ENCODE measurements at places on chromosomes 5 and 9. TPM values are rescaled to one million over a fixed set of nuclear protein-coding genes. Genes with fewer than 3 reads are reported as not detected.

FOXD4L6 gene
- 0.13 TPM for total RNA-seq

TEX48 gene
- not detected for total RNA-seq

C5orf63 gene
- total RNA-seq, result 1.2 TPM

PAEP gene
- not detected for total RNA-seq

KLHL9 gene
- 17.4 TPM for total RNA-seq

SLC25A2 gene
- not detected for total RNA-seq

IFNA4 gene
- total RNA-seq, result not detected

POU5F2 gene
- 0.22 TPM for total RNA-seq

GRCh38 chr5:121399879-121400278, 451.8 kb upstream of the FTMT start:
- no peak for DNase-seq

DNA sequence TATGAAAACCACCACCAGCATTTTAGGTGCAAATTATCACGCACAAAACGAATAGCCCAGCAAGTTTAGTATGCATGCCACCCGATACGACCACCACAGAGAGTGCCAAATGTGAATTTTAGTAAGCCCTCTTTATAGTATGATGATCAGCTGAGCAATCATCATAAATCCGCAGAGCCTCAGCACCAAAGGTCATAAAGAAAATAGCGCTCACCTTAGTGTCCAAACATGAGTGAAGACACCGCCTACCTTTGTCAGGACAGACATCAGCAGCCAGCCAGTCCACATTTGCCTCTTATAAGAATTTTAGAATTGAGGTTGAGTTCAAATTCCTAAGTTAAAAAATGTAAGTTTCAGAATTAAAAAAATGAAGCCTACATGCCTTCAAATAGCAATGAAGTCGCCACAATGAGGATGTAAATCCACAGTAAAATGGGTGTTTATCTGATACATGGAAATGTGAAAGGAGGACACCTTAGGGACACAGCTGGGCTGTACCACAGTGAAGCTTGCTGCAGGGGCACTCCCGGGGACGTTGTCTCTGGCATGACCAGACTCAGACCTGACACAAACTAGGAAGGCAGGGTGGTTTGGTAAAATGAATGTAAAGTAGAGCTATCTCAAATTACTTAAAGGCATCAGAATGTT, 149.0 kb downstream of the AUH start:
- DNase-seq, result no peak

GRCh38 chr5:148186248-148187003, 16.4 kb upstream of the SPINK6 start:
- no peak for DNase-seq

- DNase-seq, result no peak
Observed at GRCh38 chr5:150637245-150638052, 3.0 kb upstream of the SYNPO start.

- no peak for DNase-seq
Observed at GRCh38 chr5:111747337-111747736, 9.7 kb downstream of the NREP start.

DNA sequence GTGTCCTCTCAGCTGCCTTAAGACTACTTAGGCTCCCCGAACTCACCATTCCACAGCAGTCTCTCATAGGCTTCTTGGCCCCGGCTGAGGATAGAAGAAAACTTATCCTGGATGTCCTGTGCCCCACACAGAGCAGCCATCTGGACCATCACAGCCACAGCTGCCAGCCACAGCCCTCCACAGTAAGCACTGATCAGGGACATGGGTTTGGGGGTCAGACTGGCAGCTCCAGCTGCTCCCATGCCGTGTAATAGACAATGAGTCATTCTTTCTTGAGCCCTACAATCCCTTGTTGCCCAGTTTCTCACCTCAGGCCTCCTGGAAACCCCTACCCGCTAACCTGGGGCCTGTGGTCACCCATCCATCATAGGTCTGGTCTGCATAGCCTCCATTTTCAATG, 5.7 kb downstream of the CREB3 start:
- DNase-seq, result no peak

DNA sequence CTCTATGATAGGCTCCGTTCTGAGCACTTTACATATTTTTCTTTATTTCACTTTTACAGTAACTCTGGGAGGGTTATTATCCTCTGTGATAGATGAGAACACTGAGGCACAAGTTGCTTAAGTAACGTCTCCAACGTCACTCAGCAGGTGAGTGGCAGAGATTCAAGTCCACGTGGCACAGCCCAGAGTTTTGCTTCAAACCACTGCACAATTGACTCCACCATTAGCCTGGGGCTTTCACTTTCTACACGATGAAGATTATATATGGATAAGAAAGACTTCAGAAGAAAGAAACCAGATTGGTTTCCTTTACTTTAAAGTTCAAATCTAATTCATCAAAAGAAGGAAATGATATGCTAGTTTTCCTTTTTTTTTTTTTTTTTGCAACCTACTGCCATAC, 245.9 kb downstream of the SYK start:
- no peak for DNase-seq

GRCh38 chr9:114081441-114082016, 3.4 kb upstream of the AMBP start:
- peak; percentile 13 for DNase-seq

DNA sequence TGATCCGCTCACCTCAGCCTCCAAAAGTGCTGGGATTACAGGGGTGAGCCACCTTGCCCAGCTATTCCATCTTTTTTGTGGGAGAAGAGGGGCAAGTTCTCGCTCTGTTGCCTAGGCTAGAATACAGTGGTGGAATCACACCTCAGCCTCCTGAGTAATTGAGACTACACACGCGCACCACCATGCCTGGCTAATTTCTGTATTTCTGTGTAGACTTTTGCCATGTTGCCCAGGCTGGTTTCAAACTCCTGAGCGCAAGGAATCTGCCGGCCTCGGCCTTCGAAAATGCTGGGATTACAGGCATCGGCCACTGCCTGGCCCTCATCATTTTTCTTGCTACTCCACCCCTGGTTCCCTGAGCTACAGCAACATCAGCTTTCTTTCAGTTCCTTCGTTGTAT, 2.8 kb upstream of the NOL6 start:
- no peak for DNase-seq

DNA sequence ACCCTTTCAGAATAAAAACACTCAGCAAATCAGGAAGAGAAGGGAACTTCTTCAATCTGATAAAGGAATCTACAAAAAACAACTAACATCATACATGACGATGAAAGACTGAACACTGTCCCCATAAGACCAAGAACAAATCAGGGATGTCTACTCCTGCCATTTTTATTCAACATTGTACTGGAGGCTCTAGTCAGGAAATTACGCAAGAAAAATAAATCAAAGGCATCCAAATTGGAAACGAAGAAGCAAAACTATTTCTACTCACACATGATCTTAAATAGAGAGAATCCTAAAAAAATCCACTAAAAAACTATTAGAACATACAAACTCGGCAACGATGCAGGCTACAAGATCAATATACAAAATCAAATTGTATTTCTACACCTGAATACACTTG, 42.3 kb downstream of the IPPK start:
- DNase-seq, result no peak

DNA sequence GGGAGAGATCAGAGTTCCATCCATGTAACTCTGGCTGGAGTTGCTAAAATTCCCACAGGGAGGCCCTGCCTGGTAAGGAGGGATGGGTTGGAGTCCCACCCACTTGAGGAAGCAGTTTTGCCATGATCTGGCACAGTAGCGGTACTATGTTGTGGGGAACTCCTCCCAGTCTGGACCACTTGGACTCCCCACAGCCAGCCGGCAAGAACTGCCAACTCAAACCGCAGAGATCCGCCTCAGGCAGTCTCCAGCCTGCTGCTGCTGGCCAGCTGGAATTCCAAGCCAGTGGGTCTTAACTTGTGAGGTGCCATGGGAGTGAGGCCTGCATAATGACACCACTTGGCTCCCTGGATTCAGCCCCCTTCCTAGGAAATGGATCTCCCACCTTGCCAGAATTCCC, 151.9 kb downstream of the NDUFS4 start:
- no peak for DNase-seq

DNA sequence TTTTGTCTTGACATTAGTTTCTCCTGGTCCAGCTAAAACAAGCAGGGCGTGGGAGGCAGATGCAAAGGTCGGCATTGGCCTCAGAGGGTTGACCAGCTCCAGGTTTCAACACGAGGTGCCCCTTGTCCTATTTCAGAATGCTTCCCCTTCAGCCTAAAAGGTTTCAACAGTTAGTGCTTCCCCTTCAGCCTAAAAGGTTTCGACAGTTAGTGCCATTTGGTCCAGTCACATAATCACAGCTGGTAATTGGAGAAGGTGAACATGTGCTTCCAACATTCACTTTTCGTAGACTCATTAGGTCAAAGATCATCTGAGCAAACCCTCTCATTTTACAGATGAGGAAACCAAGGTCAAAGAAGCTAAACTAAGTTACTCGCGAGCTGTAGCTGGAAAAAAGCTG, 270.3 kb upstream of the MAP3K1 start:
- DNase-seq, result no peak

DNA sequence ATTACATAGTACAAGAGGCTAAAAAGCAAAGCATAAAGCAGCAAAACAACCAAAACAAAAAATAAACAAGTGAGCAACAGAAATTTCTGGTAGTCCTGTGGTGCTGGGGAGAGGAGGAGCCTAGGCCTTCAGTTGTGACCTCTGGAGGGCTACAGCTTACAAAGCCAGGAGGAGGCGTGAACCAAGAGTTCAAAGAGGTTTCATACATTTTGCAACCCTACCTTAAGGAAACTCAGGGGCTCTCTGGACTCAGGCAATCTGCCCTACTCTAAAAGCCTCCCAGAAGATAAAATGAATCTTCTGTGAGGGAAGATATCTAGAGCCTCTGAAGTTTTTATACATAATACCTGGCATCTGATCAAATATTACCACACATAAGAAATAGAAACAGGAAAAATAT, 187.4 kb downstream of the AGTPBP1 start:
- DNase-seq, result no peak

GRCh38 chr5:145544401-145544800, 290.7 kb downstream of the PRELID2 start:
- no peak for DNase-seq

- DNase-seq, result no peak
Observed at GRCh38 chr9:20022410-20022809, 233.6 kb upstream of the SLC24A2 start.

GRCh38 chr5:95080441-95080840, 204.5 kb downstream of the MCTP1 start:
- no peak for DNase-seq

GRCh38 chr5:104048231-104048630, 485.6 kb upstream of the NUDT12 start:
- no peak for DNase-seq

DNA sequence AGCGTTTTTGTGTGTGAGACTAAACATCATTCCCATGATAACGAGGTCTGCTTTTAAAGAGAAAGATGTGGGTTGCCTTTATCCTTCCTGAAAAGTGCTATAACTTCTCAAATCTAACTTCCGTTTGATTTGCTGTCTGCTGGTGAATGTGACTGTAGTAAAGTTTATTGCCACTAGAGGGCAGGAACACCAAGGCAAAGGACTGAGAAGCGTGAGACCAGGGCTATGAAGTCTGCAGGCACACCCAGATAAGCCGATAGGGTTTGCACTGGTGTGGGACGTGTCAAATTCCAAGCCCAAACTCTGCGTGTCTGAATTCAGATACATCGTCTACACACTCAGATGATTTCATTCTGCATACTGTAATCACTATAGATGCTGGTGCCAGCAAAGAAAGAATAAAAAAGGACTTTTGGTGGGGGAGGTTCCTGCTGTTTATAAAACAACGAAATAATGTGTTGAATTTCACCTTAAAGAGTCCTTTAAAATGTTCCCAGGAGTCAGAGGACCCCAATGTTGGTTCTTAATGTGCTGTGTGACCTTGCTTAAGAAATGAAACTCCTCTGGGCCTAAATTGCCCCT, 87.2 kb downstream of the PTTG1 start:
- DNase-seq, result peak; percentile 70

- DNase-seq, result no peak
Observed at GRCh38 chr5:75199946-75200345, 36.7 kb downstream of the ANKRD31 start.

GRCh38 chr5:141822144-141822543, 56.1 kb downstream of the PCDH1 start:
- DNase-seq, result no peak

GRCh38 chr5:33035851-33036527, 324.9 kb downstream of the NPR3 start:
- no peak for DNase-seq

- DNase-seq, result no peak
Observed at GRCh38 chr5:173452119-173452905, 124.1 kb upstream of the STC2 start.

DNA sequence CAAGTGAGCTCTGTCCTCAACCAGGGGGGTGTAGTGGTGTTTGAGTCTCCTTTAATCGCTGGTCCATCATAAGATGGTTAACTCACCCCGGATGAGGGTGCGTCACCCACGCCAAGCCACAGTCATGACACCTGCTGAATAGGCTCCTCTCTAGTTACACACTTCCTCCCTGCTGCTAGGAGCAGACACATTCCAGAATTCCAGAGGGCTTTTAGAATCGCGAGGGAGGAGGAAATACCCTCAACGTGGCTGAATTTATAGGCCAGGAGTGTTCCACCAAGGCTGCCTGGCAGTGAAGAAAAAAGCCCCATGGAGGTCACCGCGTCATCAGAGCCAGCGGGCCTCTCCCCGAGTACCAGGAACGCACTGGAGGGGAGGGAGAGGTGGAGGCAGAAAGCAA, 5.1 kb downstream of the GLRX start:
- no peak for DNase-seq

DNA sequence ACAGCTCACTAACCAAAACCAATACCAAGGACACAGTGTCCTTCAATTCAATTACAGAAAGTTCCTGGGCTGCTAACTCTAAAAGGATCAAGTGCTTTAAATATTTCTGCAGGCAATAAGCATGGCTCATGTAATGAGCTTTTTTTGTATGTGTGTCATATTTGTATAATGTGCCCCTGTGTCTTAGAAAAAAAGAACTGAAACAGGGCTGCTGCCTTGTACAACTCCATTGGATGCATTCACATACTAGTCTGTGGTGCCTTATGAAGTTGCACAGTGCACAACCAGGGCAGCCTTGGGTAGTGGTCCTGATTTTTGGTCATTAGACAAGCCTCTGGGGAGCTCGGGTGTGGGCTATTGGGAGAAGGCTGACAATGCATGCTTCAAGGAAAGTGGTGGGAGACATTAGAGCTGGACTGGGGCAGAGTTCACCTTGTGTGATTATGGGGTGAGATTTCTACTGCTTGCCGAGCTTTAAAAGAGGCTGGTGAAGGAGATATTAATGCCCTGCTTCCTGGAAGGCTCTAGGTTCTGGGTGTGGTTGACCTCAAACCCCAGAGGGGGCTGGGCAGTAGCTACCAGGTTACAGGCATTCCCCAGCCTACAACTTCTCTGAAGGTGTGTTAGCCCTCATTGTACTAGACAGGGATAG, 3.6 kb upstream of the CPEB4 start:
- no peak for DNase-seq

Data from H9 (cell line).